ENCODE measurements at places on chromosomes 11 and 22.
A peak's percentile ranks its signal among the peaks of the same experiment; 100 is the strongest.

DNA sequence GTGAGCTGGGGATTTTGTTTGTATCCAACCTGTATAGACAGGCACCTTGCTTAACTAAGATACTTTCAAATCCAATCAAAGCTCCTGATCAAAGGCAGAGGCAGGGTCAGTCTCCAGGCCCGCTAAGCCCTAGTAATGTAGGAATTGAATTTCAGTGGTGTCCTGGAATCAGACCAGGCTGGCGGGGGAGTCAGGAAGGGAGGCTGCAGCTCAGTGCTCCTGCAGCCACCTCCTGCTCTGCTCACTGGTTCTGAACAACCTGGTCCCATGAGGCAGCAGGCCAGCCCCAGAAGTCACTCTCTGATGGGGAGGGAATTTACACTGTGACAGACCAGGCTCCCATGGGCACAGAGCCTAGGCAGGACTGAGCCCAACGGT is 38.5 kb upstream of the GALNT18 start:
- DNase-seq = no peak

DNA sequence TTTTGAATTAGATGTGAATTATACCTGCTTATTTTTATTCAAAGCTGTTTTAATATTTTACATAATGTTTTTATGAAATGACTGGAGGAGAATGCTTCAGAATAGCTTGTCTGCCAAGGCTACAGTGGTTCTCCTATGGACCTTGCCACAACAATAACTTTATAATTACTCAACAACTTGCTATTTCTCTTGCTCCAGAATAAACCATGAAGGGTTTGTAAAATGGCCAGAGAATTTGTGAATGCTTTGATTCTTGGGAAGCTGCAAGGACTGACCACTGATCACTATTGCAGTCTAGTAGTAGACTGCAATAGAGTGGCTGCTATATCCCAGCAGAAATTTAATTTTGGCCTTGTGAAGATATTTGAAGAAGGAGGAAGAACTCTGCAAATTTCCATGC is 199.7 kb downstream of the FAT3 start:
- DNase-seq = peak; percentile 5

- DNase-seq = no peak
Observed at GRCh38 chr22:48416396-48417224, 1411.1 kb downstream of the BRD1 start.

GRCh38 chr11:128802358-128802981 is 64.6 kb downstream of the KCNJ1 start:
- peak; percentile 47 for DNase-seq

DNA sequence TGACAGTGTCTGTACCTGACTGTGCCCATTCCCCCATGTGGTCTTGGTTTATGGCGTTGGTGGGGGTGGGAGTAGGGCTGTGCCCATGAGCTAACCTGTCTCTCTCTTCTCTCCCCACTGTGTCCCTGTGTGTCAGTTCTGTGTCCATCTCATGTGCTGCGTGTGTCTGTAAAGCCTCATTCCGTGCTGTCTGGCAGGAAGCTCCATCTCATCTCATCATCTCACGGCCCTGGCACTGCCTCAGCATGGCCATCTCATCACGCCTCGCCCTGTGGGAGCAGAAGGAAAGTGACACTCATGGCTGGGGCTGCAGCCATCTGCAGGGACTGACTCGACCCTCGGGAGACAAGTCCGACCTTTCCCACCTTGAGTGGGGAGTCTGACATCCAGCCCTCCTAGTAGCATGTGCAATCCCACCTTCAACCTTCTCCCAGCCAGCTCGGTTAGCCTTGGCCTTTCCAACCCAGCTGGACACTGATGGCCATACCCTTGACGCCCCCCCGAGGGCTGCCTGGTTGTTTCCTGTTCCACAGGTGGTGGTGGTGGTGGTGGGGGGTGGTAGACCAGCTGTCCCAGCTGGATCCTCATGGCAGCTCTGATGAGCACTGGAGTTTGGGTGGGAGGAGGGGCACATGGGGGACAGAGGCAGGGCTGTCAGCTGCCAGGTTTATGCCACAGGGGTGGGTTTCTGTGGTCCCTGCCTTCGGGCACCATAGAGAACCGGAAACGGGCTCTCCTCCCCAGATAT is 19.0 kb downstream of the MYO18B start:
- DNase-seq = no peak

- DNase-seq = peak; percentile 63
Observed at GRCh38 chr11:112364962-112365481, 104.4 kb upstream of the PLET1 start.

GRCh38 chr11:77202941-77203900 is 75.2 kb downstream of the MYO7A start:
- DNase-seq = no peak

DNA sequence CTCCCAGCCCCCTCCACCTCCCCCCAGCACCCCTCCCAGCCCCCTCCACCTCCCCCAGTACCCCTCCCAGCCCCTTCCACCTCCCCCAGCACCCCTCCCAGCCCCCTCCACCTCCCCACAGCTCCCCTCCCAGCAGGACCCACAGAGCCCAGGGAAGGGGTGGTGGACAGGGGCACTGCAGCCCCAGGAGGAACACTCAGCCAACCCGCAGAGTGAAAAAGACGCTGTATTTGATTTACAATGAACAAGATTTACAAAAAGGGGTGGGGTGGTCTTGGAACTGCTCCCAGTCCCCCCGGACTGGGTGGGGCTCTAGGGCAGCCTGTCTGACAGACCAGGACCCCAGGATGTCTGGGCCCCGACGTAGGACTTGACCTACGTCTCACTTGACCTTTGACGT is 4.6 kb upstream of the MAPK11 start:
- no peak for DNase-seq

DNA sequence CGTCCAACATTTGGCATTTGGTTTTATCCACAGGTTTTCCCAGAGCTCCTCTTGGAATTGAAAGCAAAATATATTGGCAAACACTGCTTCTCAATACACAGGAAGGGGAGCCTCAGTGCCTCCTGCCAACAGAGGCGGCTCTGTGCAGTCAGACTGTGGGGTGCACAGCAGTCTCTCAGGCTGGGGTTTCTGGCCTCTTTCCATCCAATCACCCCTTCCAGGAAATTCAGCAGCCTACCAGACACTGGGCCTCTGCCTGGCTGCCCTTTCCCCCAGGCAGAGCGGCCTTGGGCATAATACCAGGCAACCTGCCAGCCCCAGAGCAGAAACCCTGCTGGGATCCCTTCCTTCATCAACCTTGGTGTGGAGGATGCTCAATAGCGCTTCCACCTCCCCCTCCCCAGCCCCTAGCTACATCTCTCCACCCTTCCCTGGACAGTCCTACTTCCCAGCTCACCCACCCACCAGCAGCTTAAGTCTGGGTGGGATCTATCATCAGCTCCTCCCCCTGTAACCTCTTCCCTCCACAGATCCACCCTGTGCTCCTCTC is 17.8 kb upstream of the RAPSN start:
- peak; percentile 87 for DNase-seq

DNA sequence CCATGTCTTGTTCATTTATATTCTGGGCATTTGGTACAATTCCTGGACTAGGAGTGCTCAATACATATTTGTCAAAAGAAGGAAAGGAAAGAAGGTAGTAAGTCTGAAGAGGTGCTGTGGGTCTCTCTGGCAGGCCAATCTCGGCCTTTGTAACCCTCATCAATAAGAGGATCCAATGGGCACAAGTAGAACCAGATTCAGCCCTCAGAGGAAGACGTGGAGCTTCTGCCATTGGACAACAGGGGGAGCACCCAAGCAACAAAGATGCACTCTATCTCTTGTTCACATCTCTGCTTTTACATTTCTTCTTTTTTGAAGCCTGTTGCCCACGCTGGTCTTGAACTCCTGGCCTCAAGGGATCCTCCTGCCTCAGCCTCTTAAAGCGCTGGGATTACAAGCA is 2.2 kb upstream of the VPS11 start:
- DNase-seq = peak; percentile 59

DNA sequence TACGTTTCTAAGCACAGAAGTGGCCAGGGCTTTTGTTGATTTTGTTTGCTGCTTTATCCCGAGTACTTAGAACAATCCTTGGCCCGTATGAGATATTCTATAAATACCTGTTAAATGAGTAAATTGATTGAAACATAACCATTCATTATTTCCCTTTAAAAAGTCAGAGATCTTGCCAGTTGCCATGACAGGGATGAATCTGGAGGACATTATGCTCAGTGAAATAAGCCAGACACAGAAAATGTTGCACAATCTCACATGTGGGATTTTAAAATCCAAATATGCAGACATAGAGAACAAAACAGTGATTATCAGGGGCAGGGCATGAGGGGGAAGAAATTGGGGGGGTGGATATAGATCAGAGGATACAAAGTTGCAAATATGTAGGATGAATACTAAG is 1240.1 kb downstream of the LRRC4C start:
- no peak for DNase-seq

DNA sequence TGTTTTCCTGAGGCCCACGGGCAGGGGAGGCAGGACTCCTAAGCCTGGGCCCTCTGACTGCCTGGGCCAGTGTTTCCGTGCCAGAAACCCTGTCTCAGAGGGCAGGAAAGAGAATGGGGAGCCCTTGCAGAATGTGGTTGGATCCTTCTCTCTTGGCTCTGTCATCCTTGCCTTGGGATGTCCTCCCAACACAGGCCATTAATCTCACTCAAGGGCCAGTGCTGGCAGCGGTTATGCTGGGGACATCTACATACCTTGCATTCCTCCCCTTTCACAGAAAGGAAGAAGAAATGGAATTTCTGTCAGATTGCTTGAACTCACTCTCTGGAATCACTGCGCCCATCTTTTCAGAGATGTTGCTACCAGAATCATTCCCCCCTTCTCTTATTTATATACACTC is 296.9 kb downstream of the KIRREL3 start:
- DNase-seq = no peak

GRCh38 chr22:39232246-39232645 is 12.5 kb downstream of the PDGFB start:
- no peak for DNase-seq

DNA sequence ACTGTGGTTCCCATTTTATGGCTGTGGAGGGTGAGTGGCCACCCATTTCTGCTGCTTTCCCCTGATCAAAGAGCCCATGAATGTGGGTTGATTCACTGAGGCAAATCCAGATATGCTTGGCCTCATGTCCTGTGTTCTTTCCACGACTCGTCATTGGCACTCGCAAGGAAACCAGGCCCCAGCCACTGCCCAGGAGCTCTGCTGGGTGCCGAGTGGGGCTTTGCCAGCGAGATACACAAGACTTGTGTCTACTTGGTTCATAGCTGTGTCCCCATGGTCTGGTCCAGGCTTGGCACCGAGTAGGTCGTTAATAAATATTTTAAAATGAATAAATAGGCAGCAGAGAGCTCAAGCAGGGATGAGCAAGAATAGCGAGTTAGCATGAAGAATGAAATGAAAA is 1291.5 kb downstream of the TBC1D22A start:
- DNase-seq = no peak

GRCh38 chr22:49331223-49331815 is 496.4 kb downstream of the BRD1 start:
- no peak for DNase-seq

GRCh38 chr22:22811016-22812009 is 76.3 kb upstream of the IGLL5 start:
- no peak for DNase-seq

GRCh38 chr11:82767123-82767522 is 33.5 kb upstream of the FAM181B start:
- no peak for DNase-seq

DNA sequence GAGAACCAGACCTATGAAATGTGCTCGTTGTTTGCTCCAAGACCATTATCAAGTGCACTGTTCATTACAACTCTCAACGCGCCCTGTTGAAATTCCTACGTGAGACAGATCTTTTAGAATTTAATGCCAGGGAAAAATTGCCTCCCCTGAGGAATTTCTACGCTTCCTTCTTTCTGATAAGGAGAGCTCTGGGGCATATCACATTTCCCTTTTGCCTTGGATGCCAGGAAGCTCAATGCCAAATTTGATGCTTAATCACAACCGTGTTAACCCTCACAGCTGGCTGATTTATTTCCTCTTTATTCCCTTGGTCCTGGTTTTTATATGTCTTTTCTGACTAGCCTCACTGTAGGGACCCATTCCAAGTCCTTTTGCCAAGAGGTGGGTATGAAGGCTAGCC is 109.4 kb downstream of the MICAL2 start:
- no peak for DNase-seq

- no peak for DNase-seq
Observed at GRCh38 chr11:69284081-69284511, 9.9 kb upstream of the MYEOV start.

- DNase-seq = peak; percentile 54
Observed at GRCh38 chr11:111148953-111149352, 96.6 kb upstream of the POU2AF2 start.

GRCh38 chr22:49505337-49506009 is 322.2 kb downstream of the BRD1 start:
- DNase-seq = no peak

- DNase-seq = no peak
Observed at GRCh38 chr11:72646024-72646423, 28.2 kb downstream of the PDE2A start.

DNA sequence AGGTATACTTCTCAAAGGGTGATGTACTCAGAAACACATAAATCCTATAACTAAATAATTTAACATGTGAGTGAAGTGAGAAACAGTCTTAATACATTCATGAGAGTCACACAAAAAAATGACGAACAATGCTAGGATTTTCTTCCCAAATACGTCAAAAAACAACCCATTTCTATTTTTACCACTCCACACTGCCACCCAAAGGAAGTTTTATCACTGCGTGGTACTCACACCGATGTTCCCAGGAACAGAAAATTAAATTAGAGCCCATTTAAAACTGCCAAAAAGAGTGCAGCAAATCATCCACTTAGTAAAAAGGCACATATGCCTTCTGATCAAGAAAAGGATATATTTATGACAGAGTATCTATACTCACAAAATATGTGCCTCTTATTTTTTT is 710.9 kb upstream of the FAT3 start:
- DNase-seq = no peak

GRCh38 chr11:10725114-10725906 is 25.7 kb upstream of the CTR9 start:
- peak; percentile 54 for DNase-seq

- DNase-seq = no peak
Observed at GRCh38 chr11:15864026-15864805, 492.1 kb downstream of the SOX6 start.

GRCh38 chr22:39359659-39360195 is 9.9 kb downstream of the SYNGR1 start:
- no peak for DNase-seq

DNA sequence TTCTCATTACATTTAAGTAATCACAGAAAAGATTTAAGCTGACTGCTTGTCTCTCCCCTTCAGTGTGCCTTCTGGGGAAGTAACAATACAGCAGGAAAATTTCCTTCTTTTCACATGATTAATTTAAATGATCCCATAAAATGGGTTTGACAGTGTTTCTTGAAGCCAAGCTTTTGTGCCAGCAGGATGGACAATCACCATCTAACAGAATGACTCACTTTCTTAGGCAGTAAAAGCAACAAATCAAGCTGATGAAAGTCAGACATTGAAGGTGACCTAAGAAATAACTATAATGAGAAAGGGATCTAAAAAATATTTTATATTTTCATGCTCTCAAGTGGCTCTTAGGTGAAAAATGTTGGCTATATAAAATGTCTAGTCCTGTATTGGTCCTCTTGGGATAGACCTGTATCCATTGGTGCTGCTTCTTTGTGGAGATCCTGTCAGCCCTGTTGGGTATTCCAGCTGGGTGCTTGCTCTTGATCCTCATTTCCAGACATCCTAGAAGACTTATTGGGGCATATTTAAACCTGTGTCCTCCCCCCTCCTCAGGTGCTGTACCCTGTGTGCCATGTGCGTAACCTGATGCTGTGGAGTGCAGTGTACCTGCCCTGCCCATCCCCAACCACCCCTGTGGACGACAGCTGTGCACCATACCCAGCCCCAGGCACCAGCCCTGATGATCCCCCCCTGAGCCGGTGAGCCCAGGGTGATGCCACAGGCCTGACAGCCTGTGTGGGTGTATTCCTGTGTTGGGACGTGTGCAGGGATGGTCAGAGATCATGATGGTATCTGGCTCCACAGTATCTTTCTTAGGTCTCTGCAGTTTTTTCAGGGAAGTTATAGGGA is 62.7 kb upstream of the HORMAD2 start:
- no peak for DNase-seq

Measured in cardiac fibroblast (primary cell).